ENCODE measurements at places on chromosomes 6 and 20.

DNA sequence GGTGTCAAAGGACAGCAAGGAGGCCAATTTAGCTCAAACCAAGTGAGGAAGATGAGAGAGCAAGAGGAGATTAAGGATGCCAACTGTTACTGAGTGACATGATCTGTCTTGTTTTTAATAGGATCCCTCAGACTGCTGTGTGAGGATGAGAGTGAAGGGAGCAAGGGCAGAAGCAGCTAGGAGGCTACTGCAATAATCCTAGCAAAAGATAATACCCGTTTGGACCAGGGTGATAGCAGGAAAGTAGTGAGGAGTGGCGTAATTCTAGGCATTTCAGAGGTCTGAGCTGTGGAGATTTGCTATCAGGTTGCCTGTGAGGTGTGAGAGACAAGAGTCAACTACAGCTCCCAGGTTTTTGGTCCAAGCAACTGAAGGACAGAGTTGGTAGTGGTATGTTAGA lies 14.7 kb downstream of the UBE2V1 start:
- no peak for DNase-seq

DNA sequence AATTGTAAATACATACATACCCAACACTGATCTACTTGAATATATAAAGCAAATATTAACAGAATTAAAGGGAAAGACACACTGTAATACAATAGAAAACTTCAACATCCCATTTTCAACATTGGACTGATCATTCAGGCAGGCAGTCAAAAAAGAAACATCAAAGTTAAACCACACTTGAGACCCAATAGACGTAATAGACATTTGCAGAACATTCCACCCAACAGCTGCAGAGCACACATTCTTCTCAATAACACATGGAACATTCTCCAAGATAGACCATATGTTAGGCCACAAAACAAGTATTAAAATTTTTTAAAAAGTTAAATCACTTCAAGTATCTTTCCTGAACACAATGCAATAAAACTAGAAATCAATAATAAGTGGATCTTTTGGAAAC lies 698.2 kb downstream of the COL12A1 start:
- no peak for DNase-seq

DNA sequence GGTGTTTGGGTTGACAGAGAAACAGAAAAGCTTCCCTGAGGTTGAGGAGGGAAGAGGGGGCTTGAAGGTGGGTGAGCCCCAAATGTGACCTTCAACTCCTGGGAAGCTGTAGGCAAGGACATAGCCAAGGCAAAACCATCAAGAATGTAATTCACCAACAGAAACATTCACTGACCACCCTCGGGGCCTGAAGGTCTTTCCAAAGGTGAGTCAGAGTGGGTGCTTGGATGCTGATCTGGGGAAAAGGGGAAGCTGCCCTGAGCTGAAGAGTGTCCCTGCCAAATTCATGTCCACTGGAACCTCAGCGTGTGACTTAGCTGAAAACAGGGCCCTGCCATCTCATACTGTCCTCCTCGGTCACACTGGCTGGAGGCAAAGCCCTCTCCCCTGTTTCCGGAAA lies 234.2 kb upstream of the SULF2 start:
- no peak for DNase-seq

DNA sequence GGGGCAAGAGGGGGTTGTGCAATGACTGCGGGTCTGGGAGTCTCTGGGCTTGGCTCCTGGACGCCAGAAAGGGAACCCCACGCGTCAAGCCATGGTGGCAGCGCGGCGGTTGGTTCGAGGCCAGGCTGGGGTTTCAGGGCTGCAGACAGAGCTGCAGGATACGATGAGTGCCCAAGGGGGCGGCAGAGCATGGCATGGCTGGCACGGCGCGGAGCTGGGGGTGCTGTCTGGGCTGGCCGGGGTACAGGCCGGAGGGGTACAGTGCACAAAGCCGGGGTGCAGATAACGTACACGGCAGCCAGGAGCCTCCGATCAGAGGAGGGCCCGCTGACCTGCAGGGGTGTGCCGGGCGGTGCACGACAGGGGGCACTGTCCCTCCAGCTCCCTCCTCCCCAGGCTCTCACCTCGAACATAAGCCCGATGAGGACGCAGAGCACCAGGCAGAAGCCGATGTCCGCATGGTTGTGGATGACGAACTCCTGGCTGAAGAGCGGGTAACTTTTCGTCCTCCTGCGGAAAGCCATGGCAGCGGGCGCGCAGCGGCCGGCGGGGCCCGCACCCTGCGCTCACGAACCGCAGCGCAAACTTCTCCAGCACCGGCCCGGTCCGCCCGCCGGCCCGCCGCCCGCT lies 353 bp downstream of the TRAM2 start:
- peak; percentile 70 for DNase-seq

DNA sequence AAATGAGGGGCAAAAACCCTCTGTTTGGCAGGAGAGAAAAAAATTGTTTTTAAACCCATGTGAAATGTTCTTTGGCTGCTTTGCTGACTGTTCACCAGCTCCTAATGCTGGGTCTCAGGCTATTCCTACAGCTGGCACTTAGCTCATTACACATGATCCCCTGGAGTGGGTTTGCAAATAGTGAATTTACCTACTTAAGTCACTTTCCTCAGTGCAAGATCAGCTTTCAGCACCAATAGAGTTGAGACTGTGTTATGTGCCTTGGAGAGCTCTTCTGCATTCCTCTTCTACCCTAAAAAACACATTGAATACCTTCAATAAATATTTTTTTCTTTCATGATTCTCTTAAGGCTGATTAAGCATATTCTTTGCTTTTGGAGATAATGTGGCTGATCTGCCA lies 58.4 kb upstream of the PRDM1 start:
- DNase-seq = no peak

DNA sequence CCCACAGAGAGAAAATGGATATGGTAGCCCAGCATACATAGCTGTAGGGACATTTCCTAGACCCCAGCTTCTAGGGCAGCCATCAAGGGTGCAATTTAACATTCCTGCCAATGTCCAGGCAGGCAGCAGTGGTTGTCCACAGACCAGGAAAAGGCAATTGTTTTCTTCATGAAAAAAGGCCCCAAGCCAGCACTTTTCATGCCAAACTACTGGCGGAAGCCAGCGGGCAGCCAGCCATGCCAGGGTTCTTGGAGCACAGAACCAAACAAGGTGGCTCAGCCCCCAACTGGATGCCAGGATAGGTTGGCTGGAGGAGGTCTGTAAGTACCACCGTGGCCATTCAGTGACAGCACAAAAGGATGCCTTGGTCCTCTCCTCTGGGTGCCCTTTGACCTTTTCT lies 94.6 kb downstream of the BANF2 start:
- DNase-seq = no peak

- no peak for DNase-seq
Measured at GRCh38 chr20:5033566-5033965, 32.3 kb upstream of the SLC23A2 start.

DNA sequence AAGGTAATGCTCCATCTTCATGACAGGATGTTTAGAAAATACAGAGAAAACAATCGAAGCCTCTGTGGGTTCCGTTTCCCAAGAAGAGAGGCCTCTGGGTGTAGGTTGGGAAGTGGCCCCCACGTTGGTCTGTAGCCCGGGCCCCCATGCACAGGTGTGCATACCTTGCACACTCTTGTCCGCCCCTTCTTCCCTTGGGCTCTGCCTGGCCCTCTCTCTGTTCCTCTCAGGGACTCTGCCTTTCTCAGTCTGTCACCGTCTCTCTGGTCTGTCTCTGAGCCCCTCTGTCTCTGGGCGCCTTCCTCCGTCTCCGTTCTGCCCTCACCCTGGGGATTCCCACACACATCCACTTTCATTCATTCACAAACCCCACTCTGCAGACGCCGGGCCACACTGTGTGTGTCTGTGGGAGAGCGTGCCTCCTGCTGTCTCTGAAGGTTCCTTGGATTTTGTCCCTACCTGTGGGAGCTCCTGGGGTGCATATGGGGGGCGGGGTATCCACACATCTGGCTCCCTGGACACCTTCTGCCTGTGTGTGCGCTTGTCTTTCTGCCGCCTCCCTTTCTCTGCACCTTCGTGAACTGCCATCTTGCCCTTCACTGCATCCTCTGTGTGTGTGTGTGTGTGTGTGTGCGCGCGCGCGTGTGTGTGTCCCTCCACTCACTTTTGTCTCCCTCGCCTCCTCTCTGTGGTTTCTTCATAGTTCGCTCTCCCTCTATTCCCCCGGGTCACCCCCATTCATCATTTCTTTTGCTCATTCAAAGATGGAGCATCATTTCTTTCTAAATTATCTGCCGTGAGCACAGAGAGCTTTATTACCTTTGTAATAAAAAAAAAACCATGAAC lies 75.3 kb downstream of the SRC start:
- DNase-seq = no peak

DNA sequence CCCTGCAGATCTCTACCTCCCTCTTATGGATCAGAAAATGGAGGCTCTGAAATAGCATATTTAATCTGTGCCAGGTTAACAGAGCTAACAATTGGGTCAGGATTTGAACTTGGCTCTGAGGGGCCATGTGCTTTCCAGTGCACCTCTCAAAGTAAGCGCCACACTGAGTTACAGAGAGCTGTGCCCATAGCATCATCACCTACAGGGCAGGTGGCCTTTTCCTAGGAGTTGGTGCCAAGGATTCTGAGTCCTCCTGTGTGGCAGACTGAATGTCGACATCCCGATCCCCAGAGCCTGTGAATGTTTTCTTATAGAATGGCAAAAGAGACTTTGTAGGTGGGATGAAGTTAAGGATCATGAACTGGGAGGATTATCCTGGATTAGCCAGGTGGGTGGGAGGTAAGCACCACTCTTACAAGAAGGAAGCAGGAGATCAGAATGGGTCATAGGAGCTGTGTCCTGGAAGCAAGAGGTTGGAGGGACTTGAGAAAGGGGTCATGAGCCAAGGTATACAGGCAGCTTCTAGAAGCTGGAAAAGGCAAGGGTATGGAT lies 68.0 kb upstream of the TBC1D7 start:
- no peak for DNase-seq

DNA sequence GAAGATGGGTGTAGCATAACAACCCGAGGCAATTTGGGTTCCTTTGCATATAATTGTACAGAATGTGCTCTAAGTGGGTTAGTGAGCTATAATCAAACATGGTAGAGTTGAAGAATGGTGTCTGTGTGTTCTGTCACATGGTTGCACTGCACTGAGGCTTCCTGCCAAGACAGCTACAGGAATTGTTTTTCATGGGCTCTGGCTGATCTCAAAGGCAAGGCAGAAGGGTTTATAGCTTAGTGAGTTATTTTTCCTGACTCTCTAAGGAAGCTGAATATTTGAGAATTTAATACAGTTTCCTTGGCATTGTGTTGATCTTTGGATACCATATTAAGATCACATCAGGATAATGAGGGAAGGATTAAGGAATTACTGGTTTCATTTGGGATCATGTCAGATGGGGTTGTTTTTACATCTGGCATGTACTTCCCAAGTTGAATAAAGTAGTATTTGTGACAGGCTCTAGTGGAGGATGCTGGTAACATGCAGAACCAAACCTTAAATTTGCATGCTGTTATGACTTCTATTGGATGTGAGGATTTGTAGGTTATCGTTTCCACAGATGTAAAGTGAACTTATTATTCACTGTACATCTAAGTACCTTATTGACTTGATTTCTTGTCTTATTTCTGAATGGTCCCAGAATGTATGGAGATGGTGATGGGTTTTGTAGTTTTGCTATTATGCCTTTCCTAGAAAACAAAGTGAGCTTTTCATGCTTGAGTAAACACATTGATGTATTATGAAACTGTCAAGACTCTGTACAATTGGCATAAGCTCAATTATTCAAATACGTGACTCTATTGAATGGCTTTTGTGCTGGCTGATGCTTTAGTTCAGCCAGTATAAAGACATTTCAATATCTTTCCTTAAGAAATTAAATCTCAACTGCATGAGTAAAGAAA lies 43.3 kb downstream of the LRRC1 start:
- no peak for DNase-seq

GRCh38 chr6:168876956-168877355 lies 376.7 kb downstream of the THBS2 start:
- no peak for DNase-seq

DNA sequence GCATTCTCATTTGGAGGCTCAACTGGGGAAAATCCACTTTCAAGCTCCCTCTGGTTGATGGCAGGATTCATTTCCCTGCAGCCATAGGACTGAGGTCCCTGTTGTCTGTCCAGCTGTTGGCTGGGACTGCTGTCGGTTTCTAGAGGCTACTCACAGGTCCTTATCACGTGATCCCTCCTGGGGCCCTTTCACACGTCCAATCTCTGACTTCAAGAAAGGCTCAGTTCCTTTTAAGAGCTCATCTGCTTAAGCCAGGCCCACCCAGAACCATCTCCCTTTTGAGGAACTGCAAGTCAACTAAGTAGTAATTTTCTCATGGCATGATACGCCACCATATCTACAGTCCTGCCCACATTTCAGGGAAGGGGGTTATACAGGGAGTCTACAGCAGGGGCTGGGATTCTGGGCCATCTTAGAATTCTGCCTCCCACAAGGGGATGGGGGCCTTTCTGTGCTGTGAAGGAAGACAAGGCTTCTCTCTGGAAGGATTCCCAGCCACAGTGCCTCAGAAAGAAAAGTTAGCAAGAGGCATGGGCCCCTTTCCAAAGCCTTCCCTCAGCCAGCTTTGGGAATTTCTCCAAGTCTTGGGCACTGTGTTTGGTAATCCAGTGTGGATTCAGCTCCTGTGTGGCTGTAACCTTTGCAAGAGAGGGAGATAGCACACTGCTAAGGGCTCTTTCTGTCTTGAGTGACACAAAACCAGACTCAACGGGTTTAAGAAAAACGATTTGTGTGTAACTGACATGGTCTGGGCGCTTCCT lies 66.4 kb downstream of the CTCFL start:
- no peak for DNase-seq

- DNase-seq = no peak
Measured at GRCh38 chr6:63353286-63353630, 33.5 kb upstream of the LGSN start.

DNA sequence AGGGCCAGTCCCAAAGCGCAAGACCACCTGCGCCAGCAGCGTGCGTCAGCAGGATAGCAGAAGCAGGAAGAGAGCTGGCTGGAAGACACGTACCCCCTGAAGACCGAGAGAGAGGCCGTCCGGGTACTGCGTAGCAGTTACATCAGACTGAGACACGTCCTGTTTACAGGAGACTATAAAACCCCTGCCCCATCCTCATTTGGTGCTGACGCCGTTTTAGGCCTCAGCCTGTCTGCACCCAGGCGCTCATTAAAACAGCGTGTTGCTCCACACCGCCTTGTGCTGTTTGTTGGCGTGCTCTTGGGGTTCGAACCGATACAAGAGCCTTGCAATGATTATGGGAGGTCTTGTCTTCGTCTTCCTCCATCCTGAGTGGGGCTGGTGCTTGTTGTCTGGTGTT lies 31.8 kb upstream of the ULBP3 start:
- DNase-seq = no peak

- peak; percentile 72 for DNase-seq
Measured at GRCh38 chr20:25288291-25289181, 40.7 kb downstream of the PYGB start.

GRCh38 chr6:166437661-166438060 lies 54.9 kb upstream of the MPC1 start:
- DNase-seq = no peak

- DNase-seq = no peak
Measured at GRCh38 chr6:46367354-46368168, 123.7 kb downstream of the RCAN2 start.
